ENCODE measurements at places on chromosomes 16 and 17.

DNA sequence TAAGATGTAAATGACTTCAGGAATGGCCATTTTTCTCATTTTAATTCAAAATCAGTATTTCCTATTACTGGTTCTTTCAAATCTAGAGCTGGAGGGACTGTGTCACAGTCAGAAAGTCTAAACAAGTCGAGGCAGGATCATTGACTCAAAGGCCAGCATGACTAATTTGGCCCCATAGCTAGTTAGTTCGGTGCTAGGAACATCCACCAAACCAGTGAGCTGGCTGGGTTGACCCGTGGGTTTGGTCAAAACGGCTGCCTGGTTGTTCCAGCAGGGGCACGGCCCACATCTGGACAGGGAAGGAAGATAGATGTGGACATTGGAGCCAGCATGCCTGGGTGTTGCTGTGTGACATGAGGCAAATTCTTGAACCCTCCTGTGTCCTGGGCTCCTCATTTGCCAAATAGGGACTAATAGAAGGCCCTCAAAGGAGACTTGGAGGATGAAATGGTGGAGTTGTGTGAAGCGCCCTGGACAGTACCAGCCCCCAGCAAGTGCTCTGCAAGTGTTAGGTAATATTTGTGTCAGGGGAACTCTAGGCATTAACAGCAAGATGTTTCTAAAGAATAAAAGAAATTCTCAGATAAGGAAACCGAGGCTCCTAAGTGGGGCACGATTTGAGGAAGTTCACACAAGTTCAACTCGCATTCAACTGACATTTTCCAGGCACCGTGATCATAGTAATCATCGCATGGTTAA is 46.2 kb downstream of the MEOX1 start:
- no peak for DNase-seq

DNA sequence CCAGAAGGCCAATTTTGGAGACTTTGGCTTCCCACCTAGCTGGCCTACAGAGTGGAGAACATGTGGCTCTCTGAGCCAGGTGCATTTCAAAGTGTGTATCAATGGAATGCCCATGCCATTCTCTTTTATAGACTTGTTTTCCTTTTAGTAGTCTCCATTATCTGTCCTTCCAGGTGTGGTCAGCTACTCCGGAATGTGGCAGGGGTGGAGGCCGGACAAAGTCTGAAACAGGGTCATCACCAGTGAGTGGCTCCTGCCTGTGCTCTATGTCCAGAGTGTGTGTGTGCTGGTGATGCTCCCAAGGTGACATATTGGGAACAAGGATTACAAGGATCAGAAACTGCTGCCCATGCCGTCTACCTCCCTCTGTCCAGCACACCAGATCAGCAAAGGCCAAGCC is 3.8 kb upstream of the TMEM220 start:
- DNase-seq = no peak

DNA sequence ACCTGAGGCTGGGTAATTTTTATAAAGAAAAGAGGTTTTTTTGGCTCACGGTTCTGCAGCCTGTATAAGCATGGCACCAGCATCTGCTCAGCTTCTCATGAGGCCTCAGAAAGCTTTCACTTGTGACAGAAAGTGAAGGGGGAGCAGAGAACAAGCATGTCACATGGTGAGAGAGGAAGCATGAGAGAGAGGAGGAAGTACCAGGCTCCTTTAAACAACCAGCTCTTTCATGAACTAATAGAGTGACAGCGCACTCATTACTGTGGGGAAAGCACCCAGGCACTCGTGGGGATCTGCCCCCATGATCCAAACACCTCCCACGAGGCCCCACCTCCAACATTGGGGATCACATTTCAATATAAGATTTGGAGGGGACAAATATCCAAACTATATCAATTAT is 86.8 kb downstream of the USP32 start:
- peak; percentile 6 for DNase-seq

DNA sequence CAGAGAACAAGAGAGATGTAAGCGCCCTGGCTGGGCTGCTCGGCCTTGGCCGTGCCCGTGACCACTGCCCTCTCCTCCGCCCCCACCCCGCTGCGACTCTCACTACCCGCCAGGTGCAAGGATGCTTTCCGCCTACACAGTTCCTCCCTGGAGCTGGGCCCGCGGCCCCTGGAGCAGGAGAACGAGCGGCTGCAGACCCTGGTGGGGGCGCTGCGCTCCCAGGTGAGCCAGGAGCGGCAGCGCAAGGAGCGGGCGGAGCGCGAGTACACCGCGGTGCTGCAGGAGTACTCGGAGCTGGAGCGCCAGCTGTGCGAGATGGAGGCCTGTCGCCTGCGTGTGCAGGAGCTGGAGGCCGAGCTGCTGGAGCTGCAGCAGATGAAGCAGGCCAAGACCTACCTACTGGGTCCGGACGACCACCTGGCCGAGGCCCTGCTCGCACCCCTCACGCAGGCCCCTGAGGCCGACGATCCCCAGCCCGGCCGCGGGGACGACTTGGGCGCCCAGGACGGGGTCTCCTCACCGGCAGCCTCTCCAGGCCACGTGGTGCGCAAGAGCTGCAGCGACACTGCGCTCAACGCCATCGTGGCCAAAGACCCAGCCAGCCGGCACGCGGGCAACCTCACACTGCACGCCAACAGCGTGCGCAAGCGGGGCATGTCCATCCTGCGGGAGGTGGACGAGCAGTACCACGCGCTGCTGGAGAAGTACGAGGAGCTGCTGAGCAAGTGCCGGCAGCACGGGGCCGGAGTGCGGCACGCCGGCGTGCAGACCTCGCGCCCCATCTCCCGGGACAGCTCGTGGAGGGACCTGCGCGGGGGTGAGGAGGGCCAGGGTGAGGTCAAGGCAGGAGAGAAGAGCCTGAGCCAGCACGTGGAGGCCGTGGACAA is 9.2 kb upstream of the MRPL58 start:
- DNase-seq = no peak

GRCh38 chr17:42422958-42423712 is at the start of gene CAVIN1:
Gene CAVIN1, minus strand, starts transcription at chr17:42423256. Its CDS starts 159 bp downstream, at chr17:42423097.
- no peak for DNase-seq

- DNase-seq = no peak
These were observed 418.1 kb upstream of the CDH5 start for GRCh38 chr16:65948361-65948760.

DNA sequence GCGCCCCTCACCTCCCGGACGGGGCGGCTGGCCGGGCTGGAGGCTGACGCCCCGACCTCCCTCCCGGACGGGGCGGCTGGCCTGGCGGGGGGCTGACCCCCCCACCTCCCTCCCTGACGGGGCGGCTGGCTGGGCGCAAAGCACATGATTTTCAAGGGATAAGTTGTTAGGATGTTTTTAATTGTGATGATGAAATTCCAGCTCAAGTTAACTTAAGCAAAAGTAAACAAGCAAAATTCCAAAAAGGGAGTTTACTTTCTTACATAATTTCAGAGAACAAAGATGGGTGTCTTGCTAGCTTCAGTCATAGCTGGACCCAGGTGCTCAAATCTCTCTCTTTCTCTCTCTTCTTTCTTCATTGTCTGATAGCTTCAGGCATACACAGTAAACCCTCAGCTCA is 33.6 kb upstream of the MED9 start:
- DNase-seq = no peak

GRCh38 chr17:19799796-19800195 is 51.7 kb upstream of the ALDH3A1 start:
- no peak for DNase-seq

DNA sequence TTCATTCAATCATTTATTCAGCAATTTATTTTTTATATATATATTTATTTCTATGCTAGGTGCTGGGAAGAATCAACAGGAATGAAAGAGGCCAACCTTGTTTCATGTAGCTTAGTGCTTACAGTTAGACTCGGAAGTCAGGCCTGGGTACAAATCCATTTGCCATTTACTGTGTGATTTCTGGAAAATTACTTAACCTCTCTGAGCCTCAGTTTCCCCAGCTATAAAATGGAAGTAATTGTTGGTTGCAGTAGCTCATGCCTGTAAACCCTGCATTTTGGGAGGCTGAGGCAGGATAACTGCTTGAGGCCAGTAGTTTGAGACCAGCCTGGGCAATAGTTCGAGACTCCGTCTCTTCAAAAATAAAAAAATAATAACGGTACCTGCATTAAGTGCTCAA is 27.2 kb upstream of the MLKL start:
- DNase-seq = no peak

DNA sequence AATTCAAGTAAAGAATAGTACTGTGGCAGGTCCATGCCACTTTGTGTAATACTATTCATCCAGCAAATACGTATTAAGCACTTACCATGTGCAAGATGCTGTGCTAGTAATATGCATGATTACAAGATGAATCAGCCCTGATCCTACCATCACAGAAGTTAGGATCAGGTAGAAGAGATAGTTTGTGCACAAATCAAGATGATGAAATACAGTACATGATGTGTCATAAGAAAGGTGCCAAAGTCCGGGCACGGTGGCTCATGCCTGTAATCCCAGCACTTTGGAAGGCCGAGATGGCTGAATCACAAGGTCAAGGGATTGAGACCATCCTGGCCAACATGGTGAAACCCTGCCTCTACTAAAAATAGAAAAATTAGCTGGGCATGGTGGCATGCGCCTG is 10.9 kb downstream of the COG4 start:
- DNase-seq = no peak

DNA sequence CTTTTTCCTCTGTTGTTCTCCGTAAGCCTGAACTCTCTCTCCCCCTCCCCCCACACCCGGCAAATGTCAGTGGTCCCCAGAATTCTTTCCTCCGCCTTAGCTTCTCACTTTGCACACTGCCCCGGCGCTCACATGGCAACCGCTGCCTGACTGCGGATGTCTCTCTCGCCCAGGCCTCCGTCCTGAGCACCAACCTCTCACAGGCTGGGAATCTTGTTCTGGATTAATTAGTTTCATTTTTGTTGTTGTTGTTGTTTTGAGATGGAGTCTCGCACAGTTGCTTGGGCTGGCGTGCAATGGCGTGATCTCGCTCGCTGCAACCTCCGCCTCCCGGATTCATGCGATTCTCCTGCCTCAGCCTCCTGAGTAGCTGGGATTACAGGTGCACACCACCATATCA is 16.7 kb downstream of the C17orf100 start:
- DNase-seq = no peak

DNA sequence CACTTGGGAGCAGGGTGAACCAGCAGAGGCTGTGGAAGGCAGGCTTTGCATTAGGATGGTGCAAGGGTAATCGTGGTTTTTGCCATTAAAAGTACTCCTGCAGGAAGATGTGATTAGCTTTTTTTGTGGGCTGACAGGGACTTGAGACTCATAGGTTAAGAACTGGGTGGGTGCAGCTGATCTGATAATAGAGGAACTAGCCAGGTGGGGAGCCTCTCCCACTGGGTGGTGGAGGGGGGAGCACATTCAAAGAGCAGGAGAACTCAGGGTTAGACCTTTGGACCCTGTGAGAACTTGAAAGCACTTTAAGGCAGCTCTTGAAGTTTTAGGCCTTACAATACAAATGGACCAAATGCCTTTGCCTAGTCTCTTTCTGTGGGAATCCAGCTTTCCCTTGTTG is 32.4 kb downstream of the CCL4 start:
- DNase-seq = no peak

DNA sequence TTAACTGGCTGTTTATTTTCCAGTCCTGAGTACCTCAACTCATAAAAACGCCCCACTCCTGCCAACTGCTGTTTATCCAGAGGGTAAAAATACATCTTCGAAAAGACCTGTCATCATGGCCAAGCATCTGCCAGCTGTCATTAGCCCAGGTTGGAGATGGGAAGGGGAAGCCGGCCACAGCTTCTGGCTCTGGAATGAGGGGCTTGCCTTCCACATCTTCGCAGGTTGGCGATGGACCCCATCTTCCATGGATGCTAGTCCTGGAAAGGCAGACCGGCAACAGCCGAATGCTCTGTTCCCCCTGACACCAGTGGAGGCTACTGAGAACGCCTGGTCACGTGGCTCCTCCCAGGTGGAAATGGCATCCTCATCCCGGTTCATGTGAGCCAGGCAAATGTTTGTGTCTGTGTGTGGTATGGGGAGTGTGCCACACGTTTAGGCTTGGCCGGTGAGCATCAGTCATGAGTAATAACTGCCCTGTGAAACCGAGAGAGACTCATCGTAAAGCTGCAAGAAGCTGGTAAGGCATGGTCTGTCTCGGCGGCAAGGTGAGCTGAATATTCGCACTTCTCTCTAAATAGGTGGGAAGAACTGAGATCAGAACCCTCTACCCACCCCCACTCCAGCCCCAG is 420 bp upstream of the KRTAP17-1 start:
- DNase-seq = no peak
